CD4-positive, alpha-beta T cell treated with Interleukin-6 at 100 ng/mL for 8 hours (primary cell): ENCODE measurements at places on chromosomes 5 and 9.

DNA sequence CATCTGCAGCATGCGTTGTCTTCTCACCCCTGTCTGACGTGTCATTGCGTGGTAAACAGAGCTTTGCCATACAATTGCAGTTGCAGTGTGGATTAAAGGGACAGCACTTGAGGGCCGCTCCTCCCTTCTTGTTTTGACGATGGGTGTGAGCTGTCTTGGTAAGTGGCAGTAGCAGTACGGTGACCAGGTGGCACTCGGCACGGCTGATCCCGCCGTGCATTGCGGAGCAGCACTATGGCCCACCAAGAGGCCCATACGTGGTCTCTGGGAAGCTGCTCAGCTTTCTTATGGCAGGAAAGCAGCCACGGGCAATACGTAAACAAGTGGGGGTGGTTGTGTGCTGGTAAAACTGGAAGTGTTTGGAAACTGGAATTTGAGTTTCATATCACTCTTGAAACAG, 25.1 kb downstream of the EHMT1 start:
- DNase-seq = no peak

GRCh38 chr5:40906351-40906751, 2.9 kb upstream of the C7 start:
- no peak for DNase-seq

- DNase-seq = no peak
Observed at GRCh38 chr5:84372066-84372695, 12.5 kb downstream of the EDIL3 start.

GRCh38 chr9:111237447-111237846, 92.6 kb downstream of the OR2K2 start:
- DNase-seq = no peak

- no peak for DNase-seq
Observed at GRCh38 chr5:102294886-102295395, 1.1 kb downstream of the SLCO4C1 start.

- no peak for DNase-seq
Observed at GRCh38 chr5:751496-751895, 33.0 kb downstream of the ZDHHC11B start.

DNA sequence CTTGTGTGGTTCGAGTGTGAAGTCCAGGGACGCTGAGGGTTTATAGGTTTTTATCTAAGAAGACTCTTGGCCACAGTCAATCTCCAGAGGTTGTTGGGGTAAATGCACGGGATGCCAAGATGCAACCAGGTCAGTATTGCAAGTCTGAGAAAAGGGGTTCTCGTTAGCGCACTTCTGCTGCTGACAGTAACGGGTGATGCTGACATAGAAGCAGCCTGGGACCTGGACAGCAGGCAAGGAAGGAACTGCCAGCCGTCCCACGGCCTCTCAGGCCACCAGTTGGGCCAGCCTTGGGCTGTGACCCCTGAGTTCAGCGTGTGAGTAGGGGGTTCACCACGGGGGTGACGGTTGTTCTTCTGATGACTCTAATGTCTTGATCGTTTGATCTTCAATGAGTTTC, 39.0 kb downstream of the TENT4A start:
- no peak for DNase-seq

- DNase-seq = no peak
Observed at GRCh38 chr5:157971571-157972216, 112.7 kb upstream of the CLINT1 start.

- no peak for DNase-seq
Observed at GRCh38 chr9:2486988-2487387, 134.6 kb upstream of the VLDLR start.

DNA sequence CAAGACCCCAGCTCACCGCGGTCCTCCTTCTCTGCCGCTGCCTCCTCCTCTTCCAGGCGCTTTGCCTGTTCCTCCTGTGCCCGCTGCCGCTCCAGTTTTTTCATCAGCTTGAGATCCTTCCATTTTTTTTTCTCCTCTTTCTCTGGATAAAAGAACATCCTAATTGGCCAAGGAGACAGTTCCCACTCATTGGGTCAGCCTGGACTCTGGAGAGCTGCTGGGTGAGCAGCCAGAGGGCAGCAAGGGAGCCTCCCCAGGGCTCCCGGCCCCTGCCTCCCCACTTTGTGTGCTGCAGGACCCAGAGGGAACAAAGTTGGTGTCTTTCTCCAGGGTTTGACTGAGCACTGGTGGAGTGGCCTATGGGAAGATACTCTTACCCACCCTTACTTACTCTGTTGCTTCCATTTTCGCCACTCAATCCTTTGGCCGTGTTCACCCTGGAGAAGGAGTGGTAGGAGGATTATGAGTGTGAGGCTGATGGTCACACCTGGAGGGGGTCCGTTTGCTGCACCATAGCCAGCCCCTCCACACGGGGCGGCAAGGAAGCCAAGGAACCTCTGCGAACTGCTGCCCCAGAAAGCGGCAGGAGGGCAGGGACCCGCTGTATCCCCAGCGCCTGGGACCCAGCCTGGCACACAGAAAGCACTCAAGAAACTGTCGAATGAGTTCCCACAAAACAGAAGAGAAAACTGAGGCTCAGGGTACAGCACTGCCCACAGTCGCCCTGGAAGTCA, 708 bp downstream of the SPOUT1 start:
- DNase-seq = no peak

DNA sequence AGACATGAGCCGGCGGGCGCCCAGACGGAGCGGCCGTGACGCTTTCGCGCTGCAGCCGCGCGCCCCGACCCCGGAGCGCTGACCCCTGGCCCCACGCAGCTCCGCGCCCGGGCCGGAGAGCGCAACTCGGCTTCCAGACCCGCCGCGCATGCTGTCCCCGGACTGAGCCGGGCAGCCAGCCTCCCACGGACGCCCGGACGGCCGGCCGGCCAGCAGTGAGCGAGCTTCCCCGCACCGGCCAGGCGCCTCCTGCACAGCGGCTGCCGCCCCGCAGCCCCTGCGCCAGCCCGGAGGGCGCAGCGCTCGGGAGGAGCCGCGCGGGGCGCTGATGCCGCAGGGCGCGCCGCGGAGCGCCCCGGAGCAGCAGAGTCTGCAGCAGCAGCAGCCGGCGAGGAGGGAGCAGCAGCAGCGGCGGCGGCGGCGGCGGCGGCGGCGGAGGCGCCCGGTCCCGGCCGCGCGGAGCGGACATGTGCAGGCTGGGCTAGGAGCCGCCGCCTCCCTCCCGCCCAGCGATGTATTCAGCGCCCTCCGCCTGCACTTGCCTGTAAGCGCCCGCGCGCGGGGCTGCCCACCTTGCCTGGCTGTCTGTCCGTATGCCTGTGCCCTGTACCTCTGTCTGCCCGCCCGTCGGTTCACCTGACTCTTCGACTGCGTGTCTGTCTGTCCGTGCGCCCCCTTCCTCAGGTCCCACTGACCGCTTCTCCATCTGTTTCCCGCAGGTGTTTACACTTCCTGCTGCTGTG, 412 bp downstream of the FGF18 start:
- DNase-seq = no peak

DNA sequence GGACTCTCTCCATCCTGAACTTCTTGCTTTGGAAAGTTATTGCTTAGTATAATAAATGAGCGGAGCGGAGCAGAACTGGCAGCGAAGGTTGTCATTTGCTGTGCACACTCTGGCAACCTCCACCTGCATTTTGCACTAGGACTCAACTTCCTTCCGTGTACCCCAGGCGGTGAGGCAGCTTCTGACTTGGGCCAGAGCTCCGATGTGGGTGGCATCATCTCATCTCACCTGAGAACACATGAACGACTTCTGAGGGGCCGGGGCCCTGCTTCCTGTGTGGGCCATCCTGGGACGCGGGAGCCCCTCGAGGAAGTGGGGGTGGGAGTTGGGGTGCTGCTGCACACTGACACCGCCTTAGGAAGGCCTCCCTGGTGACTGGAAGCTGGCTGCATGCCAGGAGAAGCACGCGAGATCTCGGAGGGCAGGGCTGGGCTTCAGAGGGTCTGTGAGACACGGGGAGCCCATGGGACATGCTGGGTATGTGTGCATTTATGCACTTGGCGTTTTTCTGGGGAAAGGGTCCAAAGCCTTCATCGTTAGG, 56.5 kb upstream of the COL5A1 start:
- DNase-seq = no peak

- no peak for DNase-seq
Observed at GRCh38 chr9:115192835-115193525, 75.0 kb upstream of the TNC start.

DNA sequence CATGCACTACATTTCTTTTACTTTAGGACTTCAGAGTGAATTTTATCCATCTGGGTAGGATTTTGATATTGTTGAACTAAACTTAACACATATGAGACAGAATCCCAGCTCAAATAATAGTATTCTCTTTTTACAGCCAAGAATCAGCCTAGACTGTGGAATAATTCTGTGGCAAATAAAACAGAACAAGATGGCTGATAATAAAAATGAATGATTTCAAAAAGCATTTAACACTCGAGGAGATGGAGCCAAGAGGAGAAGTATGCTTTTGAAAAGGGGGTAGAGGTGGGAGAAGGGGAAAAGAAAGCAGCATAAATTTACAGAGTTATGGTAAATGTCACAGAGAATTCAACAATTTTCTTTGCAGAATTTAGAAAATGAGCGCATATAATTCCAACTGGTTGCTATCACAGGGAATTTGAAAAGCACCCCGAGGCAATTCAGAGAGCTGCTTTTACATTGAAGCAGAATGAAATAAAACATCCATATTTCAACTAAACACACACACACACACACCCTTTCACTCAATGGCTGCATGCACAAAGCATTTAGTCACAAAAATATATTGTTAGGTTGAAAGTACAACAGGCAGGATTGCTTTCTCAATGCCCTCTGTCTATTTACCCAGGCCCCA, 60.2 kb upstream of the DMAC1 start:
- DNase-seq = no peak

DNA sequence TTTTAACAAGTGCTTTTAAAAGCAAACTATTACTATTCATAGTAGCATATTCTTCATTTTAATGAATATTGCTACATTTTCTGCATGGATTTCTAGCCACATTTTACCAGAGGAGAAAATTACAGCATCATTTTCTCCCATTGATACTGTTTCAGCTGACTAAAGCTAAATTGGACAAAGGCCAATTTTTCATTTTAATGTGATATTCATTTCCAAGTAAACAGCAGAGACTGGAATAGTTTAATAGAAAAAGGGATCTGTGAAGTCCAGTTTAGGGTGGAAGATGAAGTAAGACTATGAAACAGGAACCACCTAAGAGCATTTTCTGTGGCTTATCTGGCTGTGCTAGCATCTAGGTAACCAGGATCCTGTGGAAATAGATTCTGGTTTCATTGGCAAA, 128.1 kb downstream of the GIN1 start:
- DNase-seq = no peak

- no peak for DNase-seq
Observed at GRCh38 chr9:2824054-2824453, 19.8 kb downstream of the PUM3 start.

- peak; percentile 17 for DNase-seq
Observed at GRCh38 chr5:141848744-141849414, 29.3 kb downstream of the PCDH1 start.

GRCh38 chr9:36892279-36892678, 141.8 kb downstream of the PAX5 start:
- DNase-seq = no peak

- no peak for DNase-seq
Observed at GRCh38 chr5:84378420-84378819, 6.3 kb downstream of the EDIL3 start.

DNA sequence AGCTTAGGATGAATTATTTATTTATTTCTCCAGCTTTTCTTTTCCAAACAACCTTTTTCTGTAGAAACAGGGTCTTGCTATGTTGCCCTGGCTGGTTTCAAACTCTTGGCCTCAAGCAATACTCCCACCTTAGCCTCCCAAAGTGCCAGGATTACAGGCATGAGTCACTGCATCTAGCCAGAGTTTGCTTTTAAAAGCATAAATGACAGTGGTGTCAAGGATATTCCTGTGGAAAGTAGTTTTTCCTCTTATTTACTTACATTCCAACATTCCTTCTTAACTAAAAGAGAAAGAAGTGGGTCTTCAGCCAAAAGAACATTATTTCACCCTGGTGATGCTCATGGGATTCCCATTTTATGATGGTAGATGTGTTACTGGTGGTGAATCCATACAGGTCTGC, 62.4 kb downstream of the GRIA1 start:
- DNase-seq = no peak

DNA sequence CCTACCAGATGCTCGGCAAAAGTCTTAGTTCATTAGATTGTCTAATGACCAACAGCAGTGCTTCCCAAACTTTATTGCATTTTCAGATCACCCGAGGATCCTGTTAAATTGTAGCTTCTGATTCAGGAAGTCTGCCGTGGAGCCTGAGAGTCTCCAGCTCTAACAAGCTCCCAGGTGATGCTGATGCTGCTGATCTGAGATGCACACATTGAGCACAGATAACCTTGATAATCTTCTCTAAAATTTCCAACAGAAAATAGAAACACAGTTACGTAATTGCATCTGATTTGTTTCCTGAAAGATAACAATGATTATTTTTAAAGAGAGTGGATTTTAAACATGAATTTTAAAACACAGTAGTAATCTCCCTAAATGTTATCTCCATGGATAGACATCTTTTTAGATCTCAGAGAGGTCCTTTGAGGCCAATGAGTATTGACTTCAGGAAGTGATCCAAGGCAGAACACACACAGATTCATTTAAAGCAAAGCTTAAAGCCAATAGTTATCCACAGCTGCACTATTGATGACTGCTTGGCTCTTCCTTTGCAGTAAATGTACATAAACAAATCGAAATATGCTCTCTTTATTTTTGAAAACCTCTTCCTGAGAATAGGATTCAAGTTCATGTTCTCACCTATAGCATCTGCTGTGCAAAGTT, 122.8 kb upstream of the TNPO1 start:
- no peak for DNase-seq

GRCh38 chr5:115377468-115378217, 81.2 kb upstream of the CCDC112 start:
- no peak for DNase-seq

DNA sequence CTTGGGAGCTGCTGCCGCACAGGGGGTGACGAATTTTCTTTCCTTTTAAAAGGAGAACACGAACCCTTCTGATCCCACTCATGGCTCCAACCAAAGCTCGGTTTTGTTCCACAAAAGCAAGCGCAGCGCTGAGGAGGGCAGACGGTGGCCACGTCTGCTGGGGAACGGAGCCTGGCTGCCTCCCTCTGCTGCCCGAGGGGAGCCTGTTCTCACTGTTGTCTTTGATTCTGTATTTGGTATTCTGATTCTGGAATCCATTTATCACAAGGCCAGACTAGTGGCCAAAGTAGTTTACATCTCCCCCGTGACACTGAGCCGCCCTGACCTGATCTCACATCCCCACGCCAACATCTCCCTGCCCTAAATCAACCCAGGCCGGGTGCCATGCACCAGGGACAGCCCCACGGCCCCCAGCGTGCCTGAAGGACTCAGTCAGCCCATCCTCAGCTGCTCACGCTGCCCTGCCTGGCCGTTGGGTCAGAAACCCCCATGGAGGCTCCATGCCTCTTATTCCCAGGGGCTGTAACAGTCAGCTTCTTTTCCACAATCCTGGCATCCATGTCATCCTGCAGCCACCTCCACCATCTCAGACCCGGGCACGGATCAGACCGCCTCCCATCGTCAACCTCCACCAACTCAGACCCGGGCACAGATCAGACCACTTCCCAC, 6.7 kb upstream of the NSMF start:
- DNase-seq = no peak

- no peak for DNase-seq
Observed at GRCh38 chr5:36701085-36701698, 94.8 kb downstream of the SLC1A3 start.

GRCh38 chr5:77172713-77173328, 37.7 kb upstream of the PDE8B start:
- no peak for DNase-seq
